ENCODE measurements at places on chromosomes 16 and 17.

DNA sequence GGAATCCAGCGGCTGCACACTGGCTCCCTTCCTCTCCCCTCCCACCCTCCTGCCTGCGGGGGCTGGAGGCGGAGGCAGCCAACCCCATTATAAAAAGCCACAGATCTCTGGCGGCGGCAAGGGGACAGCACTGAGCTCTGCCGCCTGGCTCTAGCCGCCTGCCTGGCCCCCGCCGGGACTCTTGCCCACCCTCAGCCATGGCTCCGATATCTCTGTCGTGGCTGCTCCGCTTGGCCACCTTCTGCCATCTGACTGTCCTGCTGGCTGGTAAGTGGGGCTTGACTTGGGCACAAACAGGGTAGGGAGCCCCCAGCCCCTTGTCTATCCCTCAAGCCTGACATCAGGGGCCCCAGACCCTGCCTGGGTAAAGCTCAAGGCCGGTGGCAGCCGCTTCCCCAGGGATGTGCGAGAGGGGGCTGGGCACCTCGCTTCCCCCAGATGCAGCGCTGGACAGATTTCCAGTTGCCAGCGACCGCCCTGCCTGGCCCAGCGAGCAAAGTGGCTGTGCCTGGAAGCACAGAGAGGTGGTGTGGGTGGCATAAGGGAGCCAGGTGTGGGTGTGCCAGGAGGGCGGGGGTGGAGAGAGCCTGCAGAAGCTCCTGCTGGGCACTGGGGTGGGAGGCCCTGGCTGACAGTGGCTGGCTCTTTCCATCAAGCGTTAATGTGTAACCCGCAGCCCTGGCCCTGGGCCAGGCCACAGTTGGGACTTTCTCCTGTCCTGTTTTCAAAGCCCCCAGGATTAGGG is at the start of gene CX3CL1:
Gene CX3CL1 (plus strand): TSS at position 119 of the 745 bp plus-strand sequence. CDS start 79 bp downstream, at position 198.
- no peak for DNase-seq

DNA sequence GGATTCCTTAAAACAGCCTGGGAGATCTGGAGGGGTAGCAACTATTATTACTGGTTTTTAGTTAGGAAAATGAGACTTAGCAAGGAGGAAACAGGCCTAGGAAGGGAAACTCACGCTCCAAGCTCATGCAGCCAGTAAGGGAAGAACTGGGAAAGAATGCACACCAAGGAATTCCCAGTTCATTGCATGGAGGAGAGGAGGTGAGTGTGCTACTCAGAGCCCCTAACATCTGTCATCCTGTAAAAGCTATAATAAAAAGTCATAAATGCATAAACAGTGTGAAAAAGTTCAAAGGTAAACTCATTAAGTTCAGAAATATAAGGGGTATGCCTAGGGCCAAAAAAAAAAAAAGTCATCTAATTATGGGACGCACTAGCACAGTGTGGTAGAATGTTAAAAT is 25.9 kb downstream of the TMEM98 start:
- no peak for DNase-seq

GRCh38 chr17:69608808-69609472 is 194.4 kb downstream of the MAP2K6 start:
- no peak for DNase-seq

GRCh38 chr17:58338841-58339754 is 10.5 kb upstream of the TSPOAP1 start:
- no peak for DNase-seq

DNA sequence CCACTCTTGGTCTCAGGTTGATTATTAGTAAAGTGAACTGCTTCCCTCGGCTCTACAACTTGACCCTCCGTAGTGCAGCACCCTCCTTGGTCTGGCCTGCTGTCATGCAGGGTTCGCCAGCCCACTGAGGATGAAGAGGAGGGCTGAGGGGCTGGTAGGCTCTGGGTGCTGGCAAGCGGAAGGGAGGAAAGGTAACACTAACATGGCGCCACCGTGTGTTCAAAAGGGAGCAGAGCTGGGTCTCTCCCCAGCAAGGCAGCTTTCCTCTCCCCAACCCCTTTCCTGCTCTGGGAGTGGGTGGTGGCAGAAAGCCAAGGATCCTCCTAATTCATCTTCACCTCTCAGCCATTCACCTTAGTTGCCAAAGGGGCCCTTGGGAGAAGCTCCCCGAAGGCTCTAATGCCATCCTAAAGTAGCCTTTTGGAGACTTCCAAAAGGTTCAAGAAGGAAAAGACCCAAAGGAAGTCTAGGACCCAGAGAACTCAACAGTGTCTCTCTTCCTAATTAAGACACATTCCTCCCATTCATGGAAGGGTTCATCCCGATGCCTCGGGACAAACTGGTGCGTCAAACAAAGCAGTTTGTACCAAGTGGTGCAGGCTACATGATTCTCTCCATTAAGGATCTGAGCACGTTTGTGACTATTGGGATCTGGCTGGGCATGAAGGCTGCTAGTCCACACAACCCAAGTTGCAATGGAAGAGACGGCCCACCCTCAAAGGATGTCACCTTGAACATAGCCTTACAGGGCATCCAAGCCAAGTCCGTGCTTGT is 90.8 kb upstream of the TOB1 start:
- DNase-seq, result peak; percentile 22

- no peak for DNase-seq
Measured at GRCh38 chr16:6949240-6949639, 383.4 kb upstream of the RBFOX1 start.

DNA sequence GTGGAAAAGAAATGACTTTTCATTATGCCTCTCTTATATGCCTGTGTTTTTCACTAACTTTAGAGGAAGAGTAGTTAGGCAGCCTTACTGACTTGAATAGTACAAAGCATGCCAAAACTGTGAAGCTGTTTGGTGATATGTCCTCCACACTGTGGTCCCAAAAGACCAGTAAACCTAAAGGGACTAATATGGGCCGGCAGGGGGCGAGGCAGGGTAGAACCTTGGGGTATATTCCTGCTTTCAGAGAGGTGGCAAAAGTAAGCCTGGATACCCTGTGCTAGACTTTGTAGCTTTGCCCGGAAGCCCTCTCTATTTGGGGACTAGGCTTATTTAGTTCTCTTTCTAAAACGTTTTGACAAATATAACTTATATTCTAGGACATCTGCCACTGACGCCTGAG is 36.5 kb upstream of the VWA3A start:
- DNase-seq, result no peak

DNA sequence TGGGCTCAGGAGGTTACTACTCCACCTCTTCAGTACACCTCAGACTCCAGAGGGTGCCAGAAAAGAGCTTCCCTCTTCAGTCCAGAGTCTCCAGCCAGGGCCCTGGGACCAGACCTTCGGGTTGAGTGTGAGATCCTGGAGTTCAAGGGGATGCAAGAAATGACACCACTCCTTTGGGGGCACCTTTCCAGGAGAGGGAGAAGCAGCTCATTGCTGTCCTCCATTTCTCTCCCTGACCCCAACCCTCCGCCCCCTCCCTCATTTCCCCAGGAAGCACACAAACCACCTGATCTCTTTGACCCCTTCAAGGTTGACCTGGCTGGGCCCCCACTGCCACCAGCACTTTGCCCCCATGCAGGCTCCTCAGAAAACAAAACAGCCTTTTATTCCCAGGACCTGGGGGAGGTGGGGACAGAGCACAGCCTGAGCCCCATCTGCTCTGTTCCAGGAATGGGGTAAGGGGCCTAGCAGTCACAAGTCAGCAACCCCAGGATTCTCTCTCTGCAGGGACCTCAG is 21.4 kb downstream of the CDH5 start:
- DNase-seq, result no peak

DNA sequence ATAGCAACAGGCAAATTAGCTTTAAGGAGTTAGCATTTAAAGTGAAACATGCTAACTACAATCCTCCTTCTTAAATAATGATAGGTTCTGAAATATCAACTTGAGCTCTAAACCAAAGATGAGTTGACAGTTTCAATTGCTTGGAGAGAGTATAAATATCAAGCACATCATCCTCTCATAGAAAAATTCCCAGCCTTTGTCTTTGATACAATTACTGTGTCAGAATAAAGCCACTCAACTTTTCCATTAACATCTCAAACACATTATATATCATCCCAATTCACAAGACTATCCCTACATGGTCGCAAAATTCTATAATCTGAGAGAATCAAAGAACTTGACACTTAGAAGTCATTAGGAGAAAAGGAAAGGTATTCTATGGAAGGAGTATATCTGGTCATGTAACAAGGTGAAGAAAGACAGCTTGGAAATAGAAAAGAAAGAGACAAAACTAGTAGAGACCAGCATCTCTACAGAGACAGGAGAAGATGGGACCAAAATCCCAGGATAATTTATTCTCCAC is 189.8 kb downstream of the CEP112 start:
- no peak for DNase-seq

GRCh38 chr16:77439106-77439505 is 4.3 kb upstream of the ADAMTS18 start:
- DNase-seq, result no peak

GRCh38 chr16:79181419-79181818 is 419.1 kb downstream of the MAF start:
- no peak for DNase-seq

DNA sequence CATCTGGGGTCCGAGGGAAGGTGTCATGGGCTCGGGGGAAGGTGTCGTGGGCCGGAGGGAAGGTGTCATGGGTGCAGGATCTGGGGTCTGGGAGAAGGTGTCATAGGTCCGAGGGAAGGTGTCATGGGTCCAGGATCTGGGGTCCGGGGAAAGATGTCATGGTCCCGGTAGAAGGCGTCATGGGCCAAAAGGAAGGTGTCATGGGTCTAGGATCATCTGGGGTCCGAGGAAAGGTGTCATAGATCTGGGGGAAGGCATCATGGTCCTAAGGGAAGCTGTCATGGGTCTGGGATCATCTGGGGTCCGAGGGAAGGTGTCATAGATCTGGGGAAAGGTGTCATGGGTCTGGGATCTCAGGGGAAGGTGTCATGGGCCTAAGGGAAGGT is 942 bp downstream of the RAB40C start:
- DNase-seq, result no peak

- no peak for DNase-seq
Measured at GRCh38 chr16:35560637-35560984, 2101.2 kb downstream of the TP53TG3F start.

DNA sequence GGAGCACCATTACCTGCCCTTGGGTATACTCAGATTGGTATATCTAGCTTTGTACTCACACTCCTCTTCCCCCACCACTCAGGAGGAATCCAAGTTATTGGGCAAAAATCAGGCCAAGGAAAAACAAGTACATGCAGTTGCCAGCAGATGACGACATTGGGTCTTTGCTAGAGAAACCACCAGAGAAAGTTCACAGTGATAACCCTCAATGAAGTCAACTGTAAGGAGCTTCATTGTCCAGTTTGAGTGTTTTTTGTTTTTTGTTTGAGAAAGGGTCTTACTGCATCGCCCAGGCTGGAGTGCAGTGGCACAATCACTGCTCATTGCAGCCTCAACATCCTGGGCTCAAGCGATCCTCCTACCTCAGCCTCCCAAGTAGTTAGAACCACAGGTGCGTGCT is 34.6 kb upstream of the TOX3 start:
- DNase-seq, result no peak

- no peak for DNase-seq
Measured at GRCh38 chr17:10557422-10557821, 8.0 kb upstream of the MYH2 start.

GRCh38 chr17:79630126-79630525 is 19.3 kb upstream of the RBFOX3 start:
- no peak for DNase-seq

- DNase-seq, result no peak
Measured at GRCh38 chr17:1030684-1031532, 34.0 kb downstream of the TIMM22 start.

DNA sequence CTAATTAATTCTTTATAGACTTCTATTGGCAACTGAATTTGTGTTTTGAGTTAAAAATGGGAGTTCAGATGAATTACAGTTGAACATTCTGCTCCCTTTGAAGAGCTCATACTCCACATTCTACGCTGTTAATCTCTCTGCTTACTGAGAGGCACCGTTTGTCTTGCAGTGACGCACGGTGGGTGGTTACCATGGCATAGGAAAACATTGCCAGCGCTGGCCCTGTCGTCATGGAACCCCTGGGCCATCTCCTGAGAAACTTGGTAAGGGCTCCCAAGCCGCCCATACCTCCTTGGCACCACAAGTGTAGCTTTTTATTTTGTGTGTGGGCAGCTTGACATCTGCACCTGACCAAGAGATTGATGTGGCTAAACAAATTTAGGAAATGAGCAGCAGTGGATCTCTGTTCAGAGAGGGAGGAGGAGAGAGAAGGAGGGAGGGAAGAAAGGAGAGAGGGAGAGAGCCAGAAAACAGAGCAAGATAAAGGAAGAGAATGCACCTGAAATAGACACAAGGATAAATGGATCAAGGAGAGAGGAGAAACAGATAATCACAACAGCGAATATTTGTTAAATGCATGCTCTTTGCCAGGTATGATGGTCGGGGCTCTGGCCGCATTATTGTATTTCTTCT is 398.5 kb downstream of the HAPSTR1 start:
- no peak for DNase-seq

DNA sequence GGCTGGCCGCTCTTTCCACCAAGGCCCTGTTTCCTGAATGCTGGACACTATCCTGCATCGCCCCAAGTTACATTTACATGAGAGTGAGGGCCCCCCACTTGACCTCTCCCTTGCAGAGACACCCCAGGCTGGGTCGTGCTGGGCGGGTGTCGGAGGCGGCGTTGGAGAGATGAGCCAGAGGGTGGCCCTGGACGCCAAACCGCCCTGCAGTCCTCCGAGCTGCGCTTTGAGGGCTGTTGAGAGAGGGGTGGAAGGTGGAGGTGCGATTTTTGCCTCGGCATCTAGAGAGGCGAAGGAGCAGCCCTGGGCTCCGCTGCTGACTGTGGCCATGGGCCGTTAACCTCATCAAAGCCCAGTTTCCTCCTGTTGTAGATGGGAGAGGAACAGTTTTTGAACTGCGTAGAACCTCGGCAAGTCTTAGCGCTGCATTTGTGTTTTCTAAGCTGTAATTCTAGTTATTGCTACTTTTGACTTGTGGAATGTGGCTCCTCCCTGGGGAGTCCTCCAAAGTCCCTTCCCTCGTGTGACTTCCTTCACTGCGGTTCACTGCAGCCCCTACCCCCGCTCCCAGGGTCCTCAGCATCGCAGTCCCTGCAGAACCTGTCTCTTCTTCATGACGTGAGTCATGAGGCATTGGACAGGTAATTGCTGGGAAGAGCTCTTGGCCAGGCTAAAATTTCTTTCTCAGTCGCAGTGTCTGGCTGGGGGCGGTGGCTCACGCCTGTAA is 986 bp upstream of the ELOB start:
- DNase-seq, result no peak

DNA sequence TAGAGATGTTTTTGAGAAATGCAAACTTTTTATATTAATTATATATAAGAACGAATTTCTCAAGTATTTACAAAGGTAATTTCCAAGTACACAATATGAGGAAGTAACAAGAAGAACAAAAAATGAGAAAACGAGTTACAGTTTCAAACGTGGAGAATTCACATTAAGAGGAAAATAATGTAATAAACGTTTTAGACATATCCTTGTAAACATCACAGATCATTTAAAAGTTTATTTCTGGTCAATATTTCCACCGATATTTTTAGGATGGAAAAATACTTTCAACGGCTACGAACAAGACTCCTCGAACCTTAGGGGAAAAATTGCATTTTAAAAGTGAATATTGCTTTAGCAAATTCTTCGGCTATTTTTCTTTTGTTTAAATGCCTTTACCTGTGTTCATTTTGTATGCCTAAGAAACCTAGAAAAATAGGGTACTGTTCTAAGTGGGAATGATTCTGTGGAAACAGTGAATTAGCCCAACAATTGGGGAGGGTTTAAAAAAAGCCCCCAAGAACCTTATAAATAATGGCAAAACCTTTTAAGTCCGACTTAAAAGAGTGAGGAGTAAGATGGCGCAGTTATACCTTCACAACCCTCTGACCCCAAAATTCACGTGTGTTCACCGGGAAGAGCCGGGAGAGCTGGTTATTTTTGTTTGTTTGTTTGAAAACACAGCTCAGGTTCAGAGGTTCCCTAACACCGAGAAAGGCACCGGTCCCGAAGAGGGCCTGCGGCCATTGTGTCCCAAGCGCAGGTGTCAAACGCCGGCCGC is 3.3 kb downstream of the HNF1B start:
- no peak for DNase-seq
